GM12892 (cell line): ENCODE measurements at places on chromosomes 2 and 18.

DNA sequence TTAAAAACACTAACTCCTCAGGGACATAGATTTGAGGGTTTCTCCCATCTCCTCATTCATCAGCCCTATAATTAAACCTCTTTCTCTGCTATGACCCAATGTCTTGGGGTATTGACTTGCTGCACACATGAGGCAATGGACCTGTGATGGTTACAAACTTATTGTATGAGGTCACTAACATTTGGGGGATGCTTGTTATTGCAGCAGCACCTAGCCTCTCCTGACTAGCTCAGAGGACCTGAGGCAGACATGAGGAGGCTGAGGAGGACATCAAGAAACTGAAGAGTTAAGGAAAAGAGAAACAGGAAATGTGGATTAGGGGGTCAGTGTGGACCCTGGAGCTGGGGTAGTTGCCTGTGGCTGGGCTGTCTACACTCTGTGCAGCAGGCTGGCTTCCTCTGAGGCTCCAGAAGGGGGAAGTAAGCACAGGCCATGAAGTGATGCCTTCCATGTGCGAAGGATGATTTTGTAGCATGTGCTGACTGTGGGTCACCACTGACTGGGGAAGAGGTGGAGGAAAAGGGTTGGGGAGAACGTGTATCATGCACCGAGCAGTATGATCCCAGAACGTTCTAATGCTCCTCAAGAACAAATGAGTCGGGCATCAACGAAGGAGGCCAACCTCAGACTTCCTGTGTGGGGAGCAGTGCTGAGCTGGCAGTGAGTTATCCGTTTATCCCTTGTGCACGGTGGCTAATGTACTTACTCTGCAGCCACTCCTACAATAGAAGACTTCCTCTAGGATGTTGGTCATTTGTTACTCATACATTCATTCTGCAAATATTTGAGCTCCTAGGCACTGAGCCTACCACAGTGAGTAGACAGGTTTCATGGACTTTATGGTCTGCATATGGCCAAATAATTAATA lies 42.1 kb upstream of the RFX8 start:
- no peak for DNase-seq

GRCh38 chr2:62180975-62181374 lies 14.9 kb upstream of the B3GNT2 start:
- DNase-seq: no peak

DNA sequence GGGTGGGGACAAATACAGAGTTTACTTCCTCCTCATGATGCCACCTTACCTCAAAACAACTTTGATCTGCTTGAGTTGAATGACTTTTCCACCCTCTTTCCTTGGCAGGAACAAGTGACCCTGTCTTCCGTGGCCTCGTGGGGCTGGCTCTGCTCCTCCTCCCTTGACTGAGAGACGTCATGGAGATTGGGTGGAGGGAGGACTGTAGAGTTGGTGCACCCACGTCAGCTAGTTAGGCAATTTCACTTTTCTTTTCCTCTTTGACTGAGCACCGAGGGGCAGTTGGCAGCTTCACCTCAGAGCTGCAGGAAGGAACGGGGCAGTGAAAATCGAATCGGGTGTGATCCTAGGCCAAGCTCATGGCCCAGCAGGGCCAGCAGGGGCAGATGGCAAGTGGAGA lies at the start of gene SP140:
TSS of gene SP140 (plus strand) at position 251 of the 400 bp plus-strand sequence. CDS start at position 360, 109 bp downstream.
- peak; percentile 32 for DNase-seq

- DNase-seq: no peak
Observed at GRCh38 chr2:101597347-101597944, 100.1 kb upstream of the MAP4K4 start.

DNA sequence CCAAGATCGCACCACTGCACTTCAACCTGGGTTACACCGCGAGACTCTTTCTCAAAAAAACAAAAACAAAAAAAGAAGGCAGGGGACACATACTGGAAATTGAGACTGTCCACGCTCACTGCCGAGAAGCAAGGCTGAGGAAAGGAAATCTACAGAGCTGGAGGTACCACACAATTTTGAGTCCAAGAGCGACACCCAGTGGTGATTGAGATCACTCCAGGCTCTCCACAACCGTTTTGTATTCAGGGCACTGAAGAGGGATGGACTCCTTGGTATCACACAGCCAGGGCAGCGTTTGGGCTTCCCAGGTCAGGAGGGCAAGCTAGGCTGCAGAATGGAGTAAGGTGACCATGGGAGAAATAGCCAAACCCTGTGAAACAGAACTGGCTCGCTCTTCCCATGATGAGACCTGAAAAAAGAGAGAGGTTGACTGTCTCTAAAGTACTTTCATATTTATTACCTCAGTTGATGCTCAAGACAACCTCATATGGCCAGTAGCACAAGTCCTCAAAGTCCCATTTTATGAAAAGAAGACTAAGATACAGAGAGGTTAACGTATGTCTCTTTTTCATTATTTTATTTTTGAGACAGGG lies 74.5 kb upstream of the YPEL5 start:
- DNase-seq: peak; percentile 23

- no peak for DNase-seq
Observed at GRCh38 chr2:148253685-148254084, 232.8 kb downstream of the MBD5 start.

GRCh38 chr2:67446491-67446911 lies 49.4 kb downstream of the ETAA1 start:
- no peak for DNase-seq

- DNase-seq: no peak
Observed at GRCh38 chr18:9874728-9875127, 11.0 kb upstream of the TXNDC2 start.

DNA sequence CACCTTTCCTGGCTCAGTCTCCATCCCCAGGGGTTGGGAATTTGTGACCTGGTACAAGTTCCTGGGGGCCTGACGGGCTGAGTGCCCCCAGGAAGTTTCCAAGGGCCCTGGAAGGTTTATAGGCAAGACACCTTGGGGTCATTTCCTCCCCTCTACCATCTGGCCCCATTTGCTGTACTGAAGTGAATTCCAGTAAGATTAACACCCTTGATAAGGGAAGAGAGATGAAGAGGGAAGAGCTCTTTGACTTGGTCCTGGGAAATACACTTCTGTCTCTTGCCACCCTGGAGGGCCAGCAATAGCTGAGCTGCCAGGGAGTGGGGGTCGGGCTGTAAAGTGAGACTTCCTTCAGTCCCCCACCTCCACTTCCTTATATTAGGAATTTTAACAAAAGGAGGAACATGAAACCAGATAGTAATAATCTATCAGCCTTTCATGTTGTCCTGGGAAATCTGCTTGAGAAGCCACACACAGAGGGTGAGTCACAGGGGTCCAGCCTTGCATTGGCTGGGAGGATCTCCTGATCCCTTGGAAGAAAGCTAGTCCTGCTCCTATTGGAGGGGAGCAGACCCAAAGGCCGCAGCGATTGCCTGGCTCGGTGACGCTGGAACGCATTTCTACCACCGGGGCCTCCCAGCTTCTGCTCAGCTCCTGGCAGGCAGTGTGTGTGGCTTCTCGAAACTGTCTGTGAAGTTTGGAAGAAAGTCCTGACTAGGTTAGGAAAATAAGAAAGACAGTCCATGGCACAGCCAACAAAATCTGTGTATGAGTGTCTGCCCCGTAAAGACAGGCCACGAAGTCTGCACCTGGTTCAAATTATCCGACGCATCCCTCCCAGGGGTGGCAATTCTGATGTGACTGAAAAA lies 87.3 kb downstream of the ACAA2 start:
- no peak for DNase-seq

DNA sequence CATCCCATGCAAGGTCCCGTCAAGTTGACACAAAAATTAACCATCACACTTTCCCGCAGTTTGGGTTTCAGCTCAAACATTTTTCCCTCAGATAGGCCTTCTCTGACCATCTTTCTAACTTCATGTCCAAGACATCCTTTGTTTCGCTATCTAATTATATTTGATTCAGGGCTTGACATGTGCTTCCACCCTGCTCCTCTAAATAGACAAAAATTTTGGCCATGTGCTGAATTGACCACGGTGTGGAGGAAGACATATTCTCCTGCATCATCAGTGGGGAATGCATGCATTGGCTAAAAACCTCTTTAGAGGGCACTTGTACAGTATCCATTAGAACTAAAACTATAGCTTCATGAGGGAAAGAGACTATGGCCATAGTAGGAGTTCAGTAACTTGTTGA lies 81.2 kb downstream of the PLCL1 start:
- DNase-seq: no peak

DNA sequence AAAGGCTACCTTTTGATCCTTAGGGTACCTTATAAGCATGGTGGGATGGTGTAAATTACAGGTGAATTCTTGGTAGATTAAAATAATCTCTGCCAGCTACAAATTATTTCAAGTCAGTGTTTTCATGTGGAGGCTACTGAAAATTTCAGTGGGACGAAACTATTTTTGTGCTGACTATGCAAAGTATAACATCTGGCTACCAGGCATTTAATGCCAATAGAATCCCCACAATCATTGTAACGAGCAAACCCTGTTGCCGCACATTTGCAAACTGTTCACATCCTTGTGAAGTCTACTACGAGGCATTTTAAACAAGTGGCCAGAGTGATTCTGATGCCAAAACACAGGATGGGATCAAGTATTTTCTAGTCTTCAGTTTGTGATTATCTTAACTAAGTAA lies 48.1 kb upstream of the SDC1 start:
- DNase-seq: no peak

DNA sequence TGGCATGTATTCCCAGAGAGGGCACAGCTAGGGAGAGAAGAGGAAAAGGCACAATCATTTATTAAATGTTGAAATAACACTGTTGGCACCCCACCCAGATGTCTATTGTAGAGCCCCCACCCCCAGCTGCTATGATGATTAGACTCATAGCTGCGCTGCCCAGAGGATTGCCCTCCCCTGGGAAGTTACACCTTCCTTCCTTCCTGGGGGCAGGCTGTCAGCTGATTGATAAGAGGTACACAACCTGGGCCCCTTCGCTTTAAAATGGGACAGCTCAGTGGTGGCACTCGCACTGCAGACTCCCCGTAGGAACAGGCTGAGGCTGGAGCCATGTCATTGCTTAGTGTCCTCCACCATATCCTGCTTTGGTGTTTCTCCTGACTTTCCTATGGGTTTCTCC lies 18.1 kb downstream of the TEX51 start:
- DNase-seq: no peak

DNA sequence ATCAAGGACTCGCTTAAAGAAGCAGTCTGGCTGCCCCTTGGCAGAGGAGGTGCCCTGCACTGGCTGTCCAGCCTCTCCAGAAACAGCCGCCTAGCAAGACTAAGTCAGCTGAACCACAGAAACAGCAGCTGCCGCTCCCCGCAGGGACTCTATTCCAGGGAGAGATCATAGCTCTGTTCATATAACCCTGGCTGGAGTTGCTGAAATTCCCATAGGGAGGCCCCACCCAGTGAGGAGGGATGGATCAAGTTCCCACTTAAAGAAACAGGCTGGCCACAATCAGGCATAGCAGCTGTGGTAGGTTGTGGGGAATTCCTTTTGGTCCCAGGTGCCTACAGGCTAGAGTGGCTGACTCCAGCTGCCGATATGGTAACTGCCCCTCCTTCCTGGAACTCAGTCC lies 74.2 kb upstream of the MC4R start:
- DNase-seq: no peak

DNA sequence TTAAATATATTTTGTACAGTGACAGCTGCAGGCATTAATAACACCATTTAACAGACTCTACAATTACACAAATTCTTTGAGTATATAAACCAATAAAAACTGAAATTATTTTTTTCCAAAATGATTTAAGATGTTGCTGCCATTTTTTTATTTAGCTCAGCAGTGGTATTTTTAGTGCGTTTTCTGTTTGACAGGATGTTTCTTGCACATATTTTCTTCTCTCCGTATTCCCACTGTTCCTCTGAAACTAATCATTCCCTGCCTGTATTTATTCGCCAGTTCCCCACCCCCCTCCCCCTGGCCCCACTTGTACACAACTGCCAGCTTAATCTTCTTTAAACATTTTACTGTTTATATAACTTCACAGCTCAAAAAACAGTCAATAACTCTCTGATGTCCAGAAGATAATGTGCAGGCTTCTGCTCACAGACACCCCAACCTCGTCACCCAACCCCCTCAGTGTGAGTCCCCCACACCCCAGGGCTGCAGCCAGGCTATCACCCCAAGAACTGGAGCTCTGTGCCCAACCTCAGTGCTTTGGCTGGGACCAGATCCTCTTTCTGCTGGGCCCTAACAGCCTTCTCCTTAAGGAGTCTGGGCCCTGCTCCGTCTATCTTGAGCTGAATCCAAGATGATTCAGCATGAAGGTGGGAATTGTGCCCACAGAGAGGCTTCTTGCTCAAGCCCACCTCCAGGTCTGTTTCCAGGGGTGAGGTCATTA lies 41.6 kb upstream of the MAP4K4 start:
- DNase-seq: no peak

- no peak for DNase-seq
Observed at GRCh38 chr18:34800381-34800780, 90.3 kb downstream of the DTNA start.

GRCh38 chr2:206305523-206306245 lies 31.2 kb downstream of the ZDBF2 start:
- no peak for DNase-seq

GRCh38 chr2:69773206-69773605 lies 31.3 kb downstream of the ANXA4 start:
- DNase-seq: no peak

- DNase-seq: no peak
Observed at GRCh38 chr2:79638954-79639353, 126.1 kb downstream of the CTNNA2 start.

GRCh38 chr18:49335677-49336076 lies 124.8 kb downstream of the DYM start:
- no peak for DNase-seq

DNA sequence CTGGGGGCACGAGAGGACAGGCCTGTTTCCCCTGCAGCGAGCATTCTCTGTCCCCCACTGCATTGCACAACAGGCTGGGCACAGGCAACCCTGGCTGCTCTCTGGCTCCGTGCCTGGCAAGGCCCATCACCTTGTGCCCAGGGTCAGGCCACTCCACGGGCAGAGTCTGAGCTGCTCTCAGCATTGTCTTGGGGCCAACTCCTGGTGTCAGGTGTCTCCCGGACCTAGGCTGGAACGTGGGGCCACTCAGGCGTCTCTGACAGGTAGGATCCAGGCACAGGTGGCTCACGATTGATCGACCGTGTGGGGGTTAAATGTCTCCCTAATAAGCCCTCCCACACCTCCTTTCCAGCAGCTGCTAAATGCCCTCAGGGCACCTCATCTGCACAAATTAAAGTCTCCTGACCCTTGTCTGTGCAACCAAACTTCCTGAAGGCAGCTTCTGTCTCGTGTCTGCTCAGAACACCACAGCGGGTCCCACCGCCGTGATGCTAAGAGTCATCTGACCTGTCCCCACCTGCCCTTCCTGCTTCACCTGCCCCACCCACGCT lies 66.6 kb upstream of the GPC1 start:
- no peak for DNase-seq

DNA sequence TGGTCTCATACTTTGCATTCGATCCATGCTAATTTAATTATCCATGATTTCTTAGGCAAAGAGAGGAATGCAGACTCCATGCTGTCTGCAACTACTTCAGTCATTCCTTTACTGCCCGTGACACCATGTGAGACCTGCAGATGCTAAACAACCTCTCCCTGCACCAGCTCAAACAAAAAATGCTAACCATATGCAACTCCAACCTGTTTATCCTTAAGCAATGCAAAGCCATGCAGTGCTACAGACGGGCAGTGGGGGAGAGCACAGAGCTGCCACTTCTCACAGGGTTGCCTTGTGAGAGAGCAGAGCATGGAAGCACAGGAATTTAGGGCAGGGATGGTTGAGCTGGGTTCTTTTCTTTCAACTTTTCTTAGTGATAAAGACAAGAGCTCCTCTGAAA lies 74.9 kb upstream of the KLHL14 start:
- DNase-seq: no peak
